ENCODE measurements at places on chromosomes 3 and 15. TPM values are rescaled to one million over a fixed set of nuclear protein-coding genes. Genes with fewer than 3 reads are reported as not detected.

GRCh38 chr15:45630917-45631691 is 3.7 kb upstream of the SQOR start:
- no peak for DNase-seq

DNA sequence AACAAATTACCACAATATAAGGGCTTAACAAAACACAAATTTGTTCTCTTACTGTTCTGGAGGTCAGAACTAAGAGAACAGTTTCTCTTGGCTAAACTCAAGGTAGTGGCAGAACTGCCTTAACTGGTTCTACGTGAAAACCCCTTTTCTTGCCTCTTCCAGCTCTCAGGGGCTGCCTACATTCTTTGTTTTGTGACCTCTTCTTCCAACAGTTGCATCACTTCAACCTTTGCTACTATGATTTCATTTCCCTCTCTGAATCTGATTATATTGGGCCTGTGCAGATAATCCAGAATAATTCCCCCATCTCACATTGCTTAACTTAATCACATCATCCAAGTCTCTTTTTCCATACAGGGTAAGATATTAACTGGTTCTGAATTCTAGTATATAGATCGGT is 624.6 kb downstream of the ZPLD1 start:
- no peak for DNase-seq

LRRC31 gene
- total RNA-seq = not detected

- DNase-seq = no peak
Measured at GRCh38 chr15:66947471-66947870, 117.9 kb upstream of the SMAD3 start.

DNA sequence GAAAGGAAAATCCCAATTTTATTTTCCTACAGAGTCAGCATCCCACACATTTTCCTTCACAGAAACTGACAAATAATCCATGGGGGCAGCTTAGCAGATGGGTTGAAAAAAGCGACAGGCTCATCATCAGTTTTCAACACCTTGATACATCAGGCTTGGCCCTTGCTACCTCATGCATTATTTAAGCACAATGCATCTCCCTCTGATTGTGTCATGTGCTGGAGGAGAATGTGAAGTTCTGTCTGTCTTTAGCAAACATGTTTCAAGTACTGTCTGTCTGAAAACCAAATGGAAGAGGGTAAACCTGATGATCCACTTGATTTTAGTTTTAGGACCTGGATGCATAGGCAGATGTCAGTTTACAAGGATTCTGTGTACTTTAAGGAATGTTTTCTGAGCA is 128.6 kb upstream of the ADAMTS9 start:
- DNase-seq = no peak

DNA sequence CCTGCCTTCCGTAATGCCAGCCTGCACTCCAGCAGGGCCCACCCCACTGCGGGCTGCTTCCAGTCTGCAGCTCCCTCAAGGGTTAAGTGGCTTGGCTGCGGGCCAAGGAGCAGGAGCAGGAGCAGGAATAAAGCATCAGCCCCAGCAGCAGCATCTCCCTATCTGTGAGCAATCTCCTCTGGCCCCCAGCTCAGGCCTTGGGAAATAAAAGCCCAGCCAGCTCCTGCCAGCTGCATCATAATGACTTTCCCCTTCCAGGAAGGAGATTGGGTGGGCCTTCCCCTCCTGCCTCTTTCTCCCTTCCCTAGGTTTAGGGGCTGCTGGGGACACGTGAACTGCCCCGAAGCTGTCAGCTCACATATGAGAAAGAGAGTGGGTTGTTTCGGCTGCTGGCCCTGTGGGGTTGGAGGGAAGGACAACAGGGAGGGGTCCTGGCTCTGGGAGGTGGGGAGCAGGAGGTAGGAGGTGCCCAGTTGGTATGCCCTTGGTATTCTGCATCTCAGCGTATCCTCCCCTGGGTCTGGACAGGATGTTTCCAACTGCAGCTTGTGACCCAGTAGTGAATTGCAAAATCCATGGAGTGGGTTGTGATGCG is 34.6 kb upstream of the FGD5 start:
- DNase-seq = no peak

DNA sequence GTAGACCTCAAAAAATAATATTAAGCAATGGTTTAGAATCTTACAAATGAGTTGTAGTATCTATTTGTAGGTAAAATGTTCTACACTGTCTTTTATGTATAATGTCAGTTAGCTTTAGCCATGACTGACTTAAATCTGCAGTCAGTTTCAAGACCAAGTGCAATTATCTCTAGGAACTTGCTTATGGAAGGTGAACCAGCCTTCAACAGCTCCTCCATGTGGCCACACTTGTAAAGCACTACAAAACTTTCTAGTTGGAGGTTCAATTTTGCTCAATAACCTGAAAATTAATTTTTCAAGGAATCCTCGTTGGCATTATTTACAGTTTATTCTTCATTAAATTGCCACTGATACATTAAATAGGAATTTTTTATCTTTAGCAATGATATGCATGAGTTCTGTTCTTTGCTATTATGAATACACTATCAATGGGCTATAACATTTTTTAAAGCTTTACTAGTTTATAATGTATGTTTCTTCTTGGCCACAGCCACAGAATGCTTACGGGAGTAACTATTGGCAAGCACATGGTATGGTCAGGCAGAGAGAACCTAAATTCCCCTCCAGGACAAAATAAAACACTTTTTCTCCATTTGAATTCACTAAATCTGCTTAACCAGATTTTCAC is 315.3 kb upstream of the UBE2E2 start:
- no peak for DNase-seq

GRCh38 chr15:54519577-54519976 is 541.3 kb downstream of the UNC13C start:
- DNase-seq = no peak

GRCh38 chr3:165502707-165503106 is 306.5 kb upstream of the SLITRK3 start:
- no peak for DNase-seq

All from occipital lobe (tissue), 3 donors.